ENCODE measurements at places on chromosomes 11 and 22. TPM values are rescaled to one million over a fixed set of nuclear protein-coding genes. Genes with fewer than 3 reads are reported as not detected.

Gene CHRDL2
- 0.50 TPM for polyA plus RNA-seq

Gene CASP5
- polyA plus RNA-seq: not detected

Gene EFEMP2
- polyA plus RNA-seq: 96.3 TPM

Gene OR5P2
- polyA plus RNA-seq: not detected

Gene OR5T1
- polyA plus RNA-seq: not detected

Gene BEST1
- 2.7 TPM for polyA plus RNA-seq

Gene OR4A16
- polyA plus RNA-seq: not detected

Gene BAIAP2L2
- polyA plus RNA-seq: 4.3 TPM

- no peak for DNase-seq
Observed at GRCh38 chr11:36601155-36601554, 3.1 kb upstream of the RAG2 start.

DNA sequence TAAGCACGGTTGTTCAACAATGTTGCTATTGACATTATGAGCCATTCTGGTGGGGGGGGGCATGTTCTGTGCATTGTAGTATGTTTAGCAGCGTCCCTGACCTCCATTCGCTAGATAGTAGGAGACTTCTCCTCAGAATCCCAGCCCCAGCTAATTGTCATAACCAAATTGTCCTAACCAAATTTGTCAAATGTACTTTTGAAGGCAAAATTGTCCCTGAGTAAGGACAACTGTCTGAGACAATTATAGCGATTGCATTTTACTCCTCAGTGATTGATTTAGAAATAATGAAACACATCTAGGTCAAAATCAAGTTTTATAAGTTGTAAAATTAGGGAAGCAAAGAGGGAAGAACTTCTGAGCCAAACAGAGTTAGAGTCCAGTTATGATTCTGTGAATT is 541.8 kb upstream of the CHORDC1 start:
- DNase-seq: no peak

- no peak for DNase-seq
Observed at GRCh38 chr11:28961726-28962125, 853.5 kb downstream of the METTL15 start.

DNA sequence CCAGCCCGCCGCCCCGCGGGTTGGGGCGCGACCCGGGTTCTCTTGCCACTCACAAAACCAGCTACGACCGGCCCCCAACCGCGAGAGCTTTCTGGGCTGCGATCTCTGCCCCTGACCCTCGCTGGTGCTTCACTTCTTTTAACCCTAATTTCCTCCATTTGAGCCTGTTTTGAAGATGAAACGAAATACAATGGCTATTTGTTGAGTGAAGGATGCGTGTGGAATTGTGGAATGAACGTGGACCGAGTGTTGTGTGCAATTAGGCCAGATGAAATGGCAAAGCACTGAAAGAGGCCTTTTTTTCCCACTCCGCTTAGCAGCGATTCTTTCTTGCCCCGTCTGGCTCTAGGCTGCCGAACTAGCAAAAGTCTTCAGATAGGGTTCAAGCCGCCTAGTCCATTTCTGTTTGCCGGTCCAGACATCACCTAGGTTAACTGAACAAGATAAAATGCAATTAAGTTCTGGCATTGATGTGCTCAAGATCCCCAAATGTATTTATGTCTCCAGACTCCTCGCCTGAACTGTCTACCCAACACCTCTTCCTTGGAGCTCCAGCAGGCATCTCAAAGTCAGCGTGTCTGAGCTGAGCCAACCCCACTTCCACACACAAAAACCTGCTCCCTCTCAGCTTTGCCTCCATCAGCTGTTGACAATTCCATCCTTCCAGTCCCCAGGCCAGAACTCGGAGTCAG is 471 bp upstream of the TMEM184B start:
- no peak for DNase-seq

GRCh38 chr22:46399251-46400024 is 63.9 kb downstream of the TRMU start:
- no peak for DNase-seq

- no peak for DNase-seq
Observed at GRCh38 chr11:117000014-117000737, 98.1 kb downstream of the SIK3 start.

GRCh38 chr11:117538263-117539135 is 210.8 kb downstream of the CEP164 start:
- DNase-seq: no peak

DNA sequence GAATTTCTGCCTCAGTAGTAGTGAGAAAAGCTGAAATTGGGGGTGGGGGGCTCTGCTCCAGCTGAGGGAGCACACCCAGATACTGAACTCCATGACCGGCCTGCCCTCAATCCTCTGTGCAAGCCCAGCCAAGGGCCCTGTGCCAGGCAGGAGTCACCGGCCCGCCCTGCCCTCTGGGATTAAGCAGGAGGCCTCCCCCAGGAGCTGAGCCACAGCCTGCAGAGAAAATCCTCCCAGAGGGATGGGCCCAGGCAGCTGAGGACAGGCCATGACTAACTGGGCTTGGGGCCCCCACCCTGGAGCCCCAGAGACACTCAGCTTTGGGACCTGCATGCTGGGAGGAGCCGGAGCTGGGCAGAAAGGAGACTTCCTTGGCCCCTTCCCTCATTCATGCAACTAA is 48.8 kb downstream of the MN1 start:
- DNase-seq: no peak

DNA sequence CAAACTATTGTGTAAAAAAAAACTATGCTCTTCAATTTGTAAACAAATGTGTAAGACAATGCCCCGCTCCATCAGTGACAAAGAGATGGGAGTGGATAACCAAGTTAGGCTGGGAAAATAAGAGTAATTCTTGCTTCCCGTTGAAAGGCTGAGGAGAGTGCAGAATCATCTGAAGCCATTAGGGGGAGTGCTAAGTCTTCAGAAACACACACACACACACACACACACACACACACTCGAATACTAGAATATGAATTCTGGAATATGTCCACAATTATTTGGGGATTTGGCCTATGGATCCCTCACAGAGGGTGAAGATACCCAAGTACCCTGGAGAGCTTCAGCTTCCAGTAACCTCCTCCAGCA is 27.8 kb upstream of the ROBO3 start:
- no peak for DNase-seq

- DNase-seq: no peak
Observed at GRCh38 chr22:44743247-44743646, 9.1 kb upstream of the ARHGAP8 start.

GRCh38 chr22:30310881-30311771 is 15.6 kb downstream of the TBC1D10A start:
- no peak for DNase-seq

- no peak for DNase-seq
Observed at GRCh38 chr22:21076912-21077625, 31.3 kb downstream of the LRRC74B start.

- no peak for DNase-seq
Observed at GRCh38 chr11:72981080-72981479, 161.0 kb downstream of the FCHSD2 start.

GRCh38 chr11:7197469-7197868 is 54.2 kb upstream of the SYT9 start:
- DNase-seq: no peak

DNA sequence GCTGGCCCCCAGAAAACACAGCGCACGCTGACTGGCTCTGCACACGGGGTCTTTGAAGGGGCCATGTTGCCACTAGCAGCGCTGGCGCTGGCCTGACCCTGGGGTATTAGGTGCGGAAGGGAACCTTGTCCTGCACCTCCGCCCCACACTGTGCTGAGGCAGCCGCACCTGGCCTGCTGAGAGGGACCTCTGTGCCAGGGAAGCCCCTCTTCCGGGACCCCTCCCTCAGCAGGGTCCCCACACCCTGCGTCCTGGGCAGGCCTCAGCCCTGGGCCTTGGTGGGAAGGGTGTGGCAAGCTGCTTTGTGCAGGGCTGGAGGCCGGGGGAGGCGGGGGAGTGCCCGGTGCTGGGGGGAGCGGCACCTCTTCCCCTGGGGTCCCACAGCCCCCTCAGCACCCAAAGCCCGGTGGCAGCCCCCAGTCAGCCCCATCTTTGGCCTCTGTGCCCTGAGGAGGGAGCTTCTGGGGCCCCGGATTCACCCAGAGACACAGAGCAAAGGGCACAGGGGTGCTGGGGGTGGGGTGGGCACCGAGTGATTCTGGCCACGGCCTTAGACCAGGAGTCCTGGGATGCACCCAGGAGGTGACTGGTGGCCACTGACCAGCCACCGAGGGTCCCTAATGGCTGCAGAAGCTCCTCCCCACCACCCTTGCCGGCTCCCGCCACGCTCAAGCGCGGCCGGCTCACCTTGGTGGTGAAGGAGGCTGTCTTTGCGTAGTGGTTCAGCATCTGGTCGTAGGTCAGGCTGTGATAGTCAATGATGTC is 11.4 kb downstream of the TTLL8 start:
- no peak for DNase-seq

GRCh38 chr11:130825561-130825960 is 90.7 kb downstream of the SNX19 start:
- DNase-seq: no peak

GRCh38 chr11:71447791-71448256 is 369 bp downstream of the DHCR7 start:
- DNase-seq: no peak

GRCh38 chr11:87722756-87723565 is 452.3 kb downstream of the RAB38 start:
- DNase-seq: no peak

- no peak for DNase-seq
Observed at GRCh38 chr11:122777343-122777742, 61.0 kb upstream of the CRTAM start.

GRCh38 chr11:32030875-32031503 is 59.9 kb upstream of the RCN1 start:
- DNase-seq: no peak

DNA sequence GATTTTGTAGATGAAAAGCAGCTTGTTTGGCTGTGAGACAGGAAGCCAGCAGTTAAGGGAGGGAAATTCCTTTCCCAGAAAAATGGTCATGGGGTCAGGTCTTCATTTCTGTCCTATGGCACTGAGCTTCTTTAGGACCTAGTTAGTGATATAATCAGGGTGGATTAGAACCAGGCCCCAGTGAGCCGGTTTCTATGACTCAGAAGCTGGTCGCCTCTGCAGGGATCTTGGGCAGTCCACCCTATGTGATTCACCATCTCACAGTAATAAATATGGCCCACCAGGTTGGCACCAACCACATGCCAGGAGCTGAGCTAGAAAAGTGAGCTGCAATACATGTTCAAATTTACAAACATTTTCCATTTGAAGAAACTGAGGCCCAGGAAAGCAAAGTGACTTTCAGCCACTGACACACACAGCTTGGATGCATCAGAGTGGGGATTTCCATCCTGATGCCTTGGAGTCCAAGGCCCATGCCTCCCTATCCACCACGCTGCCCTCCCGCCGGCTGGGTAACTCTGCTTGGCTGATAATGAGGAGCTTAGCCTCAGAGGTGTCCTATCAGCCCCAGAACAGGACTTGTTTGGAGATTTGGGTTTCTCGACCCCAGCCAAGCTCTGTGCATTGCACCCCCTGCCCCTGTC is 42.0 kb downstream of the CD82 start:
- DNase-seq: no peak

DNA sequence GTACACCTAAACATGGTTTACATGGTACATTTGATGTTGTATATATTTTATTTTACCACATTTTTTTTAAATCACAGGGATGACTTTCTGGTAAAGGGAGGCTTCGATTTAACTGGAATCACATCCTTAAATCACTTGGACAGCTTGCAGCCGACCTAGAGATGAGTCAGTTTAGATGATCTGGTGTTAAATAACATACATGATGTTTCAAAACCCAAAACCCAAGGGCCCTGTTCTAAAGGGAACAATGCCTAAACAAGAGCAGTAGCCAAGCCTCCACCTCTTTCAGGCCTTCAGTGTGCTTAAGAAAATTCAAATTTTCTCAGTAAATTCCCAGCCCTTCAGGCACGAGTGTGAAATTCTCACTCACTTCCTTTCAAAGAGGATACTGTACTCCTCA is 108.8 kb downstream of the WT1 start:
- DNase-seq: no peak

DNA sequence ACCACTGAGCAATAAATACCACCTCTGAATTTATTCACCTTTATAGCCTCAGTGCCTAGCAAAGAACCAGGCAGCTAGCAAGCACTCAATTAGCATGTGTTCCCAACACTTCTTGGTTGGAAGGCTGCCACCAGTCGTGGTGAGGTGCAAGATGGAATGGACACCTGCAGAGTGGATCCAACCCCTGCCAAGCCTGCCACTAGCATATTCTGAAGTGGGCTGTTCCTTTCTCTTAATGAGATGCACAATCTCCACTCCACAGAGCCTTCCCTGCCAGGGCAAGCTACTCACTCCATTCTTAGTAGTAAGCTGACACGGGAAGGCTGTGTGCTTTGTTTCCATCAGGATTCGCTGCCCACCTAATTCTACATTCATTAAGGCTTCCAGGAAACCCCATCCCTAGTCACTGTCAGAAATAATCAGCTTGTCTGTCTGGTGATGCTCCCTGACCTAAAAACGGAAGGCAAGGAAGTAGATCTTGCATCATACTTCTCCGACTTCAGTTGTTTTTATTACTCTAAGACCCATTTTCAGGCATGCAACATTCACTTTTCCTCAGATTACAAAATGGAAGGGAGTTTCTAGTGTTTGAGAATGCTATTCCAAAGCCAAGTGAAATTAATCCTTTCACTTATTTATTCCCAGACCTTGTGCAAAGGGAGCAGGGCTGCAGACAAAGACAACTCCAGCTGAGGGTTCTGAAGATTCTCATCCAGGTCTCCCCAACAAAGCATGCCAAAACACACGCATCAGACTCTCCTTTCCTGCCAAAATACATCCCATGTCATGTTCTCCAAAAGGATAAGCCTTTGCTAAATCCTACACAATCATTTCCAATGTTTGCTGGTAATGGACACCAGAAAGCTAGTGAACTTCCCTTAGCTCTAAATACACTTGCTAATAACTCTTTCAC is 128.0 kb downstream of the TENM4 start:
- DNase-seq: no peak

GRCh38 chr11:68845351-68846002 is 3.8 kb upstream of the CPT1A start:
- DNase-seq: no peak

DNA sequence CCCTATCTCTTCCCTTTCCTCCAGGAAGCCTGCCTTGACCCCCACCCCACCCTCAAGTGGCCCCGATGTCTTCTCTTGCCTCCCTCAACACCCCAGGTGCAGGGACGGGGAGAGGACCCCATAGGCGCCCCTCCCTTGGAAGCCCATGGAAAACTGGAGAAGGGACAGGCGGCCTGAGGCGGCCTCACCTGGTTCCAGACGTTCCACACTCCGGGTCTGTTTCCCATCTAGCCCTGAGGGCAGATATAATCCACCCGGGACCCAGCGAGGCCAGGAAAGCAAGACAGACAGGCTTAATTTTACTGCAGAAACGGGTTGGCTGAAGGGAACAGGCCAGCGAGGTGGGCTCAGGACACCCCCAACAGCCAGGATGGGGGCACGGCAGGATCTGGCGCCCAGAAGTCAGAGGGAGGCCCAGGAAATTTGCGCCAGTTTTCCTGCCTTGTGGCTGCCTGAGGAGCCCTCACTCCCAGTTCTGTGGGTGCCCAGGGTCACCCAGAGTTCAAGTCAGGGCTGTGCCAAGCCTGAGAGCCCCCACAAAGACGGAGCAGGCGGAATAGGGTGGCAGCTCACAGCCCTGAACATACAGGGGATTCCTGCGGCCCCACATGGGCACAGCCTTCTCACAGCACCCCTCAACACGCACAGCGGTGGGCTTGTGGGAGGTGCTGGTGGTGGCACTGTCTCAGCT is 3.0 kb upstream of the SIGIRR start:
- no peak for DNase-seq

GRCh38 chr11:97860237-97860636 is 1160.5 kb upstream of the CNTN5 start:
- no peak for DNase-seq

Measured in right renal cortex interstitium (tissue), 3 donors.